ENCODE measurements at places on chromosomes 7 and 10.

DNA sequence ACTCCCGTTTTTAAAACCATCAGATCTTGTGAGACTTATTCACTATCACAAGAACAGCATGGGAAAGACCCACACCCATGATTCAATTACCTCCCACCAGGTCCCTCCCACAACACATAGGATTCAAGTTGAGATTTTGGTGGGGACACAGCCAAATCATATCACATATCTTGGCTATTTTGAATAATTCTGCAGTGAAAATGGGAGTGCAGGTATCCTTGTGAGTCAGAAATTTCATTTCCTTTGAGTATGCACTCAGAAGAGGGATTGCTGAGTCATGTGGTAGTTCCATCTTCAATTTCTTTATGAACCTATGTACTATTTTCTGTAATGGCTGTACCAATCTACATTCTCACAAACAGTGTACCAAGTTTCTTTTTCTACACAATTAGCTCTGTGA lies 125.8 kb downstream of the ANKRD7 start:
- no peak for DNase-seq

DNA sequence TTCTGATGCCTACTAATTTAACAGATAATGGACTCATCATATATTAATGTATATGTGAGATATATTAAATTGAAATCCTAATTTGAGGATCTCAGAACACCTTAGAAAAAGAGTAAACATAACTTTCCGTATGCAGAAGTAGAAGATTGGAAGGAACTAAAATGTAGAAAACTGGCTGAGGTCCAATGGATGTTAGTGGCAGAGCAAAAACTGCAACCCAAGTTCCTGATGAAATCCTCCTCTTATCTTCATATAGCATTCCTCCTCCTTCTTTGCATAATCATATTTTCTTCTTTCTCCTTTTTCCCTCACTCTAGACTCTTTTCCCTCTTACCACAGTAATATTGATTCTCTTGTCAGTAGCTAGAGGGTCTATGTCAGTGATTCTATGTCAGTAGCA lies 6.0 kb downstream of the INA start:
- DNase-seq, result no peak

DNA sequence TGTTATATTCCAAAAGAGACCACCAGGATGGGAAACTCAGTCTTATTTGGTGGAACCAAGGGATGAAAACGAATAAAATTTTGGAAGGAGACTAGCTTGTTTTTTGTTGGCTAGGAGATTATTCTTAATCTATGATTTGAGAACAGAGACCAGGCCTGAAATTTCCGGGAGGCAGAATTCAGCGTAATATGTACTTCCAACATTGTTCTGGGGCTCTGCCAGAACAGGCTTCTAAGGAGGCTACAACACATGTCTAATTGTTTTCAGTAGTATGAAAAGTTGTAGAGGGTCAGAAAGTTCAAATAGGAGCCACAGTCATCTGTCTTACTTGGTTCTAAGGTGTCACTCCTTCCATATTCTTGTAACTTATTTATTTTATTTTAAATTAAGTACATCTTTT lies 1.7 kb downstream of the DDX21 start:
- no peak for DNase-seq

- DNase-seq, result no peak
Observed at GRCh38 chr10:86385806-86386205, 19.2 kb upstream of the GRID1 start.

- DNase-seq, result no peak
Observed at GRCh38 chr10:42971251-42971599, 105.6 kb upstream of the RET start.

DNA sequence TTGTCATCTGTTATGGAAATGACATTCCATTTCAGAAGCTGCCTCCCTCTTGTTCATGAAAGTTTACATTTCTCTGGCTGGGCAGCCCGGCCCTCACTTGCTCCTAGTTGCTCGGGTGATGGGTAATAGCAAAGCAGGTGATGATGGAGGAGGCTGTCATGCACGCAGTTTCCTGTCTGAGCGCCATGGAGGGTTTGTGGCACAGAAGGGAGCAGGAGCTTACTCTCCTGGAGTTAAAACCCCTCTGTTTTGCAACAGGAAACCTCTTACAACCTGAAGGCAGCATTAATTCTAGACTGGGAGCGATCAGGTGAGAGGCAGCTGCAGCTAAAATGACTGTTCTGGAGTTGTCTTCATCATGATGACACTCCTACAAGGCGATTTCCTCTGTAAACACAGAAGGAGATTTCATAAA lies 34.1 kb upstream of the MKI67 start:
- peak; percentile 17 for DNase-seq

- no peak for DNase-seq
Observed at GRCh38 chr7:37045681-37046179, 321.4 kb upstream of the AOAH start.

DNA sequence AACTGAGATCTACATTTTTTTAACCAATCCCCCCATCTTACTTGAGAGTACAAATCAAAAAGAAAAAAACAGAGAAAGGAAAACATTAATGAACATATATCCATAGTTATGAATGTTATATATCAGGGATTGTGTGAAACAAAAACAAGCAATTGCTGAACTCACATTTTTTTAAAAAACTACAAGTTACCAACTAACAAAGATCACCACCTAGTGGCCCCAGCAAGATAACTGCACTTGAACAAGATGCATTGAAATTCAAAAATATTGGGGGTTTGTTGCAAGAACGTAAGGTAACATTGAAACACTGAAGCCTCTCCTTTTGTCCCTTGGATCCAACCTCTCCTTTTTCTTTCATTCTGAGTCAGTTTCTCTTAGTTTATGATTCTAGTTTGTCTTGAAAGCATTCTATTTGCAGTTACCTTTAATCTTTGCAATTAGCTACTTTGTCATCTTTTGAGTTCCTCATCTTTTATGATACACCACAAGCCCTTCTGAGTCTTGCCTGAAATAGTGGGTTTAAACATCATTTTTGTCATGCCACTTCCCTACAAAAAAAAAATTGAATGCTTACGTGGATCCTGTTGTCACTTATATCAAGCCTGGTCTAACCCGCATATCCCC lies 87.3 kb upstream of the TES start:
- peak; percentile 42 for DNase-seq

- DNase-seq, result no peak
Observed at GRCh38 chr7:99379043-99379577, 4.6 kb downstream of the ARPC1B start.

DNA sequence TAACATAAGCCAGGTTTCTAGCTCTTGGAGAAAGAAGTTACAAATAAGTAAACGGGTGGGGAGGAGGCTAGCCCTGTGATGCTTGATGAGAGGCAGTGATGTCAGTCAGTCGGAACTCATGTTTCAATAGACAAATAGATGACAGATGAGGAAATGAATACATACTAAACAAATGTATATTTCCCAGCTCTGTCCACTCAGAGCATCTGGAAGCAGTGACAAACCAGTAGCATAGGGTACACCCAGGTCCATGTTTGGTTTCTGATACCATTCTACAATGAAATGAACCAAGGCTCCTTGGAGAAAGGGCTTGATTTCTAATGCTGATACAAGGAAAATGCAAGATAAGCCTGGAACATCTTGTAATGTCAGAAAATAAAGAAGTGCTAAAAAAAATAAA lies 30.6 kb downstream of the PODXL start:
- DNase-seq, result no peak

DNA sequence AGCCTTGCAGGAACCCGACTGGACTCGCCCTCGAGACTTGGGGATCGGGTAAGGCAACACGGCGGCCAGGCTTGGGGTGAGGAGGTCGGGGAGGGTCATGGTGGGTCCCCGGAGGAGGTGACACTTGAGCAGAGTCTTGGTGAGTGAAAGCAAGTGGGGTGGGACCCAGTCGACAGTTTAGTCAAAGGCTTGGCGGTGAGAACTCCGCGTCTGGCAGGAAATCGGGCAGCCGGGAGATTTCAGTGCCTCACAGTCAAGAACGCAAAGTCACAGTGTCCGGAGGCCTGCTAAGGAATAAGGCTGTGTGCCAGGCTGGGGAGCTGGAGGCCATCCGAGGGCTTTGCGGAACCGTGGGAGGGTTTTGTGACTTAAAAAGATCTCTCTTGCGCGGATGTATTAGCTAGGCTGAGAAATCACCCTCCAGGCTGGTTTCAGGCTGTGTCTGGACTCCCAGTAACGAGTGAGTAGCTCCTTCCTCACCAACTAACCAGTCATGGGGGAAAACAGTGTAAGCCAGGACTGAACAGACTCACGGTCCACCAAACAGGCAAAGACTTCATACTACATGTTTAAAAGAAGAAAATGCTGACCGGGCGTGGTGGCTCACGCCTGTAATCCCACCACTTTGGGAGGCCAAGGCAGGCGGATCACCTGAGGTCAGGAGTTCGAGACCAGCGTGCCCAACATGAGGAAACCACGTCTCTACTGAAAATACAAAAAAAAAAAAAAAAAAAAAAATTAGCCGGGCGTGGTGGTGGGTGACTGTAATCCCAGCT lies 613 bp downstream of the AP5Z1 start:
- DNase-seq, result no peak

DNA sequence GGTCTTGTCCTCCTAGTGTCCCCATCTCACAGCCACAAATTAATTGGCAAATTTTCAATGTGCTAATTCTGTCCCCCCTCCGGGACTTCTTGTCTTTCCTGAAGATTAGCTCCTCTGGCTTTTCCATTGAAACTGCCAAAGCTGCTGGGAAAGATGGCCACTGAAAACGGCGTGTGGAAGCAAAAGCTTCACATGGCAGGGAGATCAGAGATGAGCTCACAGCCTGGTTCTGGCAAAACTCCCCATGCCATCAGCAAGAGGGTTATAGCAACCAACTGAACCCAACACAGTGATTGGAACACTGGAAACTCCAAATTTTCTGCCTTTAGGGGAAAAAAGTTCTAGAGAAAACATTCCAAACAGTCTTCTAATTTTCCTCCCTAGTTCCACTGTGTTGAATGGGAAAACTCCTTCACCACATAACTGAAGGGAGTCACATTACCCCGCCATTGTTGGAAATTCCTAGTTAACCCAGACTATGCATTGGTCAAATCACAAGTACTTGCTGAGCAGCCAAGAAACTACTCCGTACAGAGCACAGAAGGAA lies 37.0 kb downstream of the NRAP start:
- DNase-seq, result no peak

- no peak for DNase-seq
Observed at GRCh38 chr10:7006566-7006965, 404.3 kb downstream of the SFMBT2 start.

GRCh38 chr7:25951414-25952260 lies 200.4 kb upstream of the NFE2L3 start:
- peak; percentile 91 for DNase-seq

- no peak for DNase-seq
Observed at GRCh38 chr7:108403597-108404217, 52.5 kb downstream of the NRCAM start.

DNA sequence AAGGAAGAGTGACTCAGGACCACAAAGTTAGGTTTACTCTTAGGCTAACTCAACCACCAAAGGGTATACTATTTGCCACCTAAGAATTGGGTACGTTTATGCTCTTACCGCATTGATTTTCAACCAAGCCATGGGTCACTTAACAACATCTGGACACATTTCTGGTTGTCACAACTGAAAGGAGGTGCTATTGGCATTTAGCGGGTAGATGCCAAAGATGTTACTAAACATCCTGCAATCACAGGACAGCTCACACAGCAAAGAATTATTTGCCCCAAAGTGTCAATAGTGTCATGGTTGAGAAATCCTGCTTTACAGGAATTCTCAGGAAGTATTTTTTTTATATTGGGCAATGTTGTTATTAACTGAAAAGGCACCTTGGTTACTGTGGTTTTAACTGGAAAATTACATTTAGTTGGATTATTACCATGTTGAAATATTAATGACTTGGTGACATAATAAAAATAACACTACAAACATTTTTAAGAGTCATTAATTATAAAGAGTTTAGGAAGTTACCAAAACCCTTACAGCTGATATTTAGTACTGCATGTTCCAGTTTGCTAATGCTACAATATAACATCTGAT lies 185.0 kb upstream of the TMEM196 start:
- DNase-seq, result no peak

DNA sequence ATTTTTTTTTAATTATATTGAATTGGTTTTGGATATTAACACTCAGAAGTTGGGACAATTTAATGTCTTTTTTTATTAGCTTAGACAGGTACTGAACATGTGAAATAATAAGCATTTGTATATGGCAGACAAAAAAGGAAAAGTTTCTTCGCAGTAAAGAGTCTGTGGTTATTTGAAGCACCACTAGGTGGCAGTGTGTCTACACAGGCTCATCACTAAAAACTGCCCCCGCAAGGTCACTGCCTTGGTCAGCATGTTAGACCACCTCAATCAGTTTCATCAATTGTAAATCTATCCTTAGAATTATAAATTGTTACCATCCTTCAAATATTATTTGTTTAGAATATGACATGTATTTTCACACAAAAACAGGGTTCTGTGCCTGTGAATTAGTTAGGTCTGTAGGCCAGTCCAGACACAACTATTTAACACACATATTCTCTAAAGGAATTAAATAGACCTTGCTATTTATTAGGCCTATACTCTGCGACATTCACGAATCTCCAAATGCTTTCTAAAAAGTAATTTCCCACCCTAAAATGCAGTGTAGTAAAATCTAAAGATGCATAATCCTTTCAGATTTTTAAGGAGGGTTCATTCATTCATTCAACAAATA lies 17.0 kb downstream of the PNLIPRP3 start:
- DNase-seq, result no peak

GRCh38 chr10:98623176-98623575 lies 176.4 kb upstream of the HPS1 start:
- DNase-seq, result no peak

DNA sequence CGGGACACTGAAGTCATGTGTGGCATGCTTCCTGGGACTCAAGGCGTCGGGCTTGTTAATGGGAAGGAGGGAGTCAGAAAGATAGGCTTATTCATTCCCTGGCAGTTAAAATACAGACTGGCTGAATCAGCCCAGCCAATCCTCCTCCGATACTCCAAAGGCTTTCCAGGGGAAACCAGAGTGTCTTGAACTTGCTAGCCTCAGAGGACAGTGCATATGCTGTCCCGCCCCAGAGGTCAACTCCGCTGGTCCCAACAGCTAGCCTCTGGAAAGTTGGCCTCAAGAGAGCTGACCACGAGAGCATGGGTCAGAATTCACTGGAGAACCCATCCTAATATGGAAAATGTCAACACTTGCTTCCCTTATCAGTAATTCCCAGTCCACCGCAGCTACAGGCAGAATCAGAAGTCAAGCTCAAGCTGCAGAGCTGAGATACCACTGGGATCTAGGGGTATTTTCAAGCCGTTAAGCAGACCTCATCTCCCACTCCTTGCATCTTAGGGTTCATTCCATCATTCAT lies 43.0 kb downstream of the ELMO1 start:
- no peak for DNase-seq

DNA sequence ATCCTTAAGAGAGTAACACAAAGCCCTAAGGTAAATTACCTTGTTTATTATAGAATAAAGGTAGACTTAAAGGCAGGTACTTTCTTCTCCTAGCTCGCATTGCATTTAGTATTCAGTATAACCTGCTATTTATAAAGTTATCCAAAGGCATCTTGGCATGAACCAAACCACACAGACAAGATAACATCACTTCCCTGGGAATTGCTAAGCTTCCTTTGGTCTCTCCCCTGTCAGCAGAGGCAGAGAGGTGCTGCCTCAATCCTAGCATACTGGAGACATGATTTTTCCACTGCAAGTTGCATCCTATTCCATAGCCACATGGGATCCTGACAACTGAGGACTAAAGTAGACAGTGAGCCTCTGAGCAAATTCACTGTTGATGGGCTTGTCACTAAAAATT lies 101.7 kb upstream of the IL6 start:
- DNase-seq, result no peak

GRCh38 chr10:21296575-21297355 lies 228.7 kb downstream of the SKIDA1 start:
- DNase-seq, result no peak

All from NCI-H748 treated with DMSO at 0.1 percent for 48 hours (cell line).